Epithelial cell of umbilical artery (primary cell): ENCODE measurements at places on chromosomes 1 and 21. TPM values are rescaled to one million over a fixed set of nuclear protein-coding genes. Genes with fewer than 3 reads are reported as not detected.

CPTP gene
- total RNA-seq = 9.0 and 11.4 TPM in 2 replicates

COL24A1 gene
- under 0.01 TPM in 1 of 2 replicates, not detected in the other for total RNA-seq

LPAR3 gene
- 0.15 TPM in 1 of 2 replicates, not detected in the other for total RNA-seq

GRHL3 gene
- total RNA-seq = not detected in 2 replicates

TFAP2E gene
- total RNA-seq = under 0.01 TPM in 1 of 2 replicates, not detected in the other

PLPP3 gene
- total RNA-seq = 14.0 and 23.4 TPM in 2 replicates

BATF3 gene
- 0.15 and 0.97 TPM in 2 replicates for total RNA-seq

KRTAP19-1 gene
- not detected in 2 replicates for total RNA-seq

FAM72C gene
- total RNA-seq = 0.65 and 1.2 TPM in 2 replicates

NPHS2 gene
- not detected in 2 replicates for total RNA-seq

HCRTR1 gene
- total RNA-seq = under 0.01 and 1.1 TPM in 2 replicates

PALMD gene
- 108 and 133 TPM in 2 replicates for total RNA-seq

GUCA2A gene
- not detected in 2 replicates for total RNA-seq

S100A8 gene
- not detected in 2 replicates for total RNA-seq

DNAJC16 gene
- 9.7 and 10.0 TPM in 2 replicates for total RNA-seq

ZZZ3 gene
- total RNA-seq = 65.0 and 135 TPM in 2 replicates

LCE3D gene
- not detected in 2 replicates for total RNA-seq

TXLNA gene
- total RNA-seq = 60.7 and 83.4 TPM in 2 replicates

DAB1 gene
- total RNA-seq = not detected in 2 replicates

FAM229A gene
- 0.32 and 0.61 TPM in 2 replicates for total RNA-seq

CCDC17 gene
- total RNA-seq = 0.65 and 0.76 TPM in 2 replicates

IL20 gene
- total RNA-seq = not detected in 2 replicates

ZNF697 gene
- 22.6 and 23.1 TPM in 2 replicates for total RNA-seq

S100A9 gene
- not detected in 2 replicates for total RNA-seq

SLAMF8 gene
- total RNA-seq = not detected in 2 replicates

BEST4 gene
- total RNA-seq = 0.32 TPM in 1 of 2 replicates, not detected in the other

SH3BGR gene
- 0.65 TPM in 1 of 2 replicates, not detected in the other for total RNA-seq

FLG gene
- total RNA-seq = under 0.01 TPM in 1 of 2 replicates, not detected in the other

TMOD4 gene
- total RNA-seq = not detected in 2 replicates

ZNF436 gene
- 16.6 and 19.2 TPM in 2 replicates for total RNA-seq

ADORA1 gene
- 0.30 and 0.32 TPM in 2 replicates for total RNA-seq

CFH gene
- total RNA-seq = 27.0 and 72.8 TPM in 2 replicates

GJB4 gene
- total RNA-seq = not detected in 2 replicates

AMY1B gene
- total RNA-seq = not detected in 2 replicates

TDRKH gene
- total RNA-seq = 9.1 and 14.0 TPM in 2 replicates

CLDN8 gene
- total RNA-seq = not detected in 2 replicates

ATAD3C gene
- total RNA-seq = not detected in 2 replicates

ASTN1 gene
- not detected in 2 replicates for total RNA-seq

GSTM3 gene
- 24.6 and 38.7 TPM in 2 replicates for total RNA-seq

AKNAD1 gene
- not detected in 2 replicates for total RNA-seq

FCAMR gene
- total RNA-seq = not detected in 2 replicates

LIPI gene
- not detected in 2 replicates for total RNA-seq

NENF gene
- 15.3 and 20.8 TPM in 2 replicates for total RNA-seq

TMIGD3 gene
- total RNA-seq = 0.32 TPM in 1 of 2 replicates, not detected in the other

ANGPTL3 gene
- not detected in 2 replicates for total RNA-seq

FLG2 gene
- total RNA-seq = under 0.01 TPM in 1 of 2 replicates, not detected in the other

RNF115 gene
- 10.4 and 12.3 TPM in 2 replicates for total RNA-seq

TDRD5 gene
- total RNA-seq = not detected in 2 replicates

PTGER3 gene
- under 0.01 and 0.32 TPM in 2 replicates for total RNA-seq

KIAA0040 gene
- 9.3 and 21.4 TPM in 2 replicates for total RNA-seq

CCDC27 gene
- total RNA-seq = not detected in 2 replicates

SERTAD4 gene
- total RNA-seq = 1.3 and 2.3 TPM in 2 replicates

UCK2 gene
- total RNA-seq = 121 and 131 TPM in 2 replicates

LCE1A gene
- not detected in 2 replicates for total RNA-seq

SPATA17 gene
- under 0.01 TPM in 1 of 2 replicates, not detected in the other for total RNA-seq

SLFNL1 gene
- 0.46 TPM in 1 of 2 replicates, not detected in the other for total RNA-seq

PTPRF gene
- 54.7 and 58.5 TPM in 2 replicates for total RNA-seq

HSPB7 gene
- not detected in 2 replicates for total RNA-seq

ZNF648 gene
- not detected in 2 replicates for total RNA-seq

MTARC1 gene
- 1.3 and 2.3 TPM in 2 replicates for total RNA-seq
